ENCODE measurements at places on chromosomes 5 and 9.

- no peak for DNase-seq
These were observed 9.9 kb upstream of the NINJ1 start for GRCh38 chr9:93143830-93144530.

DNA sequence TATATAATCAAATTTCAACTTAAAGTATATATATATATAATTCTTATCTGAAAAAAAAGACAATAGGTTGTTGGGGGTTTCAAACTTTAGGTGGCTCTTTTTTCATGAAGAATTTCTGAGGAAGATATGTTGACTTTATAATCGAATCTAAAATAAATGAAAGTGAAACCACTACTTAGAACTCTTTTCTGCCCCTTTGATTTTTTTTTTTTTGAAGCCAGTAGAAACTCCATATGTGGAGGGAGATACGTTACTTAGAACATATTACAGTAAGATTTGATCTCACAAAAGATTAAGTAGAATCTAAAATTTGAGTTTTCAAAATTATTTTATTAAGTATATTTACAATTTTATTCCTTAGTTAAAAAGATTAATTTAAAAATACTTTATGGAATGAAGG is 96.9 kb downstream of the ATG10 start:
- no peak for DNase-seq

DNA sequence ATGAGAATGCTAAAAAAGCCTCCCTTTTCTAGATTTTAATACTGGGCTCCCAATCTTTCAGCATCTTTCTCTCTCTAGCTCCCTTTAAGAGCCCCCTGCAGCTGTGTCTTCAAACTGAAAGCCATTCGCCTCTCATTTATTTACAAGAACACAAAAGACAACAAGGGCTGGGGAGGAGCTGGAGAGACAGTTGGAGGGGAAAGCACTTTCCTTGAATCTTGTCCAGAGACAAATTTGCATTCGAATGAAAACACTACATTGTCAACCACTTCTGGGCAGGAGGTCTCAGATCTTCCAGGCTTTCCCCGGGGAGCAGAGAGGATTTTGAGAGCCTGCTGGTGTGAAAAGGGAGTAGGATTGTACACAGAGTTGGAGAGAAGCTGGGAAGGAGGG is 518.3 kb downstream of the CTNND2 start:
- DNase-seq, result no peak

- DNase-seq, result no peak
These were observed 11.3 kb downstream of the OR1J1 start for GRCh38 chr9:122466456-122466855.

GRCh38 chr9:122816163-122816867 is 12.1 kb downstream of the PDCL start:
- no peak for DNase-seq

- DNase-seq, result no peak
These were observed 7.2 kb upstream of the SPOCK1 start for GRCh38 chr5:137506296-137506695.

- DNase-seq, result peak; percentile 26
These were observed 41.2 kb downstream of the FYB1 start for GRCh38 chr5:39178171-39178570.

DNA sequence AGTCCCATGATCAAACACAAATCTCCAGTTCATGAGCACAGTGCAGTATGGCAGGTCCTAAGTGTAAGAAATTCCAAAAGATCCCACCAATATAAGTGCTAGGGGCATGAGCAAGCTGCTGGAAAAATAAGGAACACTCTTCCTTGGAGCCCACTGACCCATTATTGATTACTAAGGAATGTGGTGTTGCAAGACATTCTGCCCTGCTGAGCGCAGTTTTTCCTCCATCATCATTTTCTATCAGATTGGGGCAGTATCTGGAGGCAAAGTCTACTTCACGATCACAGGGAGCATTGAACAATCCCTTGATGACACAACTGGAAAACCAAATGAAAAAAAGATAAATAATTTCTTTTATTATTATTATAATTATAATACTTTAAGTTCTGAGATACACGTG is 129.2 kb downstream of the UGCG start:
- no peak for DNase-seq

DNA sequence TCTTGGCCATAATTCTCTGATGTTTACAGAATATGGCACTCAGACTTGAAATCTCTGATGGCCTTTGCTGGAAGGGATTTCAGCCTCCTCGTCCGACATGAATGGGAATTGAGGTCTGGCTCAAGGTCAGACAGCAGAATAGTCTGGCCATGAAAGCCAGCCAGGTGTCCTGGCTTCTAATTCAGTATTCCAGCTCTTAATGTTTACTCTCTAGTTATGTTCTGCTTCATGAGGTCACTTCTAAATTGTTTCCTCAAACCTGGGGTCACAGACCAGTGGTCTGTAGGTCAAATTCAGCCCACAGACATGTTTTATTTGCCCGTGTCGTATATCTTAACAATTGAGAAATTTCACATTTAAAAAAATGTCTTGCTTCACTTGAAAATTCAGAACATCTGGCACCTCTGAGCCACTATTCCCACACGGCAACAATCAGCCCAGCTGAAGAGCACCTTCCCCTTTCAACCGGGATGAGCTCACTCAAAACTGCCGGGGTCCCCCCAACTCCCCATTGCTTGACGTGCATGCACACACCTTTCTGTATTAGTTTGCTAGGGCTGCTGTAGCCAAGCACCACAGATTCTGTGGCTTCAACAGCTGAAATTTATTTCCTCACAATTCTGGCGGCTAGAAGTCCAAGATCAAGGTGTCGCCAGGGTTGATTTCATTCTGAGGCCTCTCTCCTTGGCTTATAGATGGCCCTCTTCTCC is 243.5 kb downstream of the ENC1 start:
- DNase-seq, result peak; percentile 59

DNA sequence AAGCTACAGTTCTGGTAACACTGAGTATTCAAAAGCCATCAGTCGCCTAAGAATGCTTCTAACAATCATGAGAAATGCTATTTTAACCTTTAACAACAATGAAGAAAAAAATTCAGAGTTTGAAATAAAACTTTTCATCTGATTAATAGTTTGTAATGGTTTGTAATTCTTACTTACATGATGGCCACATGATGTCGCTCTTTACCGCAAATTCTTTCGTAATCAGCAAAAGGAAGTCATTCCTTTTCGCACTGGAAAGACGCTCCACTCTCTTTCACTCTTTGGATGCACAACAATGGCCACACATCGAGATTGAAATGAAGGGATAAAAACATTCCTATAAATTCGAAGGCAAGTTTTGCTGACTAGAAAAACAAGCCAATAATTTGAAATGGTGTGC is at the start of gene PCDHA7:
PCDHA7 (plus strand) TSS at position 277 of the 400 bp plus-strand sequence; CDS start at position 392, 115 bp downstream.
- no peak for DNase-seq

DNA sequence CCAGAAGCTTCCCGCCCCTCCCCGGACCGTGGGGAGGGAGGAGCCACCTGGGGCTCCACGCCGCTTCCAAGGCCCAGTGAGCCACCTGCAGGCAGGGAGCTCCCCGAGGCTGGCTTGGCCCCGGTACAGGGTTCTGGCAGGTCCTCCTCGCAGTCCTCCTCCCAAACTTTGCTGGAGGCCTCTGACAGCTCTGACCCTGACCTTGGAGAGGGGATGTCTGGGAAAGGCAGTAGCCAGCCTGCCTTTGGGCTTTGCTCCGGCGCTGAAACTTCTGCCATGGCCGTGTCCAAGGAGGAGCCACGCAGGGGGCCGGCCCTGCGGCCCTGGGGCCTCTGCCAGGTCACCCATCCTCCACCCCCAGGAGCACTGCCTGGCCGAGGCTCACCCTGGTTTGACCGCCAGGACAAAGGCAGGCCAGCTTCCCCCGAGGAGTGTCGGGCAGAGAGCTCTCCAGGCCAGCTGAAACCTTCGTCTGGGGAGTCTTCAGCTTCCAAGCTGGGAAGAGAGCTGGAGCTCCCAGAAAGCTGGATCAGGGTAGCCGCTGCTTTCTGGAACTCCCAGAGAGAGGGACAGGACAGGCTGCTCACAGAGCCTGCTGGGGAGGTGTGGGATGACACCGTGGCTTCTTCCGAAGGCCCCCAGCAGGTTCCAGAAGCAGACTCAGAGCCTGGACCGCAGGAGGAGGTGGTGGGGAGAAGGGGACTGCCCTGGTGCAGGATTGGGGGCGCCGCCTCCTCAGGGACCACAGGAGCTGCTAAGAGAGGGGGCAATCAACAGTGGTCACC is 9.0 kb upstream of the QSOX2 start:
- no peak for DNase-seq

DNA sequence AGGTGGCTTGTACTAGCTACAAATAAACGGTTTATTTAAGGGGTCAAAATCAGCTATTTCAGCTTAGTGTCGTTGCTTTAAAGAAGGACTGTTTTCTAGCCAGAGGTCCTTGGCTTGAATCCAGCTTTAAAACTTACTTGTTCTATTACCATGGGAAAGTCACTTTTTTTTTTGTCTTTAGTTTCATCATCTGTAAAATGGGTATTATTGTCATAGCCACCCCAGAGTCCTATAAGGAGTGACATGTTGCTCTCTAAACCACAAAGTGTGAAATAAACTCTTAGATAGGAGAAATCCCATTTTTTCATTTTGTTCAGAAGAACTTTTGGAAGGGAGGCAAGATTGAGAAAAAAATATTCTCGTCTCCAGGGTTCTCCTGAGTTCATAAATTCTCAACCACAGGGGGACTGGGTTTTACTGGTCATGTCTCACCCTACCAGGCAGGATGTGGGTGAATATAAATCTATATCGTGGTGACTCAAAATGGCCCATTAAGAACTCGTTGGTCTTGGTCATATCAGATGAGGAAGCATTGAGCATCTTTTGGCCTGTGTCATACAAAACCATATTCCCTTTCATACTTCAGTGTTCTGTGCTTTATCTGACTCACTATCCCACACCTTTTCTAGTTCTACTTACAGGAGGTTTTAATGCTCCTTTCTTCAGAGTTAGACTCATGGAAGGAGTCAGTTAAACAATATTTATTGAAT is 202.7 kb upstream of the NR3C1 start:
- DNase-seq, result no peak

- no peak for DNase-seq
These were observed 419.7 kb downstream of the CHSY3 start for GRCh38 chr5:130323804-130324454.

- DNase-seq, result no peak
These were observed 414.4 kb downstream of the PDE4D start for GRCh38 chr5:59479086-59479485.

- DNase-seq, result no peak
These were observed 161.9 kb downstream of the ARHGAP26 start for GRCh38 chr5:142931896-142932686.

GRCh38 chr9:93117924-93118862 is 15.9 kb downstream of the NINJ1 start:
- no peak for DNase-seq

- DNase-seq, result no peak
These were observed 133.0 kb downstream of the ZDHHC21 start for GRCh38 chr9:14560194-14560593.

GRCh38 chr5:56685503-56686217 is 129.7 kb upstream of the MAP3K1 start:
- DNase-seq, result no peak

DNA sequence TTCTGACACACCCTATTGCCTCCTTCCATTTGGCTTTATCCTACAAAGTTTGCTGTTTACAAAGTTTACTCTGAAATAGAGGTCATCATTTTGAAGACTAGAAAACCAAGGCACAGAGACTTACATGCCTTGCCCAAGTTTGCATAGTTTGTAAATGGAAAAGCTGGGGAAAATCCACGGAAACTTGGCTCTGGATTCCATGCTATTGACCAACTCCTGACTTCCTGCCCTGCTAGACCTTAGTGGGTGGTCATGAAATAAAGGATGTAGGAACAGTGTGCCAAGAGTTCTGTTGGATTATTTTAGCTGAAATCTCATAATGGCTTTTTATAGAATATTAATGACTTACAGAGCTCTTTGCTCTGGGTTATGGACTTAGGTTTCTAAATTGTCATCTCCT is 69.5 kb downstream of the GRIA1 start:
- no peak for DNase-seq

DNA sequence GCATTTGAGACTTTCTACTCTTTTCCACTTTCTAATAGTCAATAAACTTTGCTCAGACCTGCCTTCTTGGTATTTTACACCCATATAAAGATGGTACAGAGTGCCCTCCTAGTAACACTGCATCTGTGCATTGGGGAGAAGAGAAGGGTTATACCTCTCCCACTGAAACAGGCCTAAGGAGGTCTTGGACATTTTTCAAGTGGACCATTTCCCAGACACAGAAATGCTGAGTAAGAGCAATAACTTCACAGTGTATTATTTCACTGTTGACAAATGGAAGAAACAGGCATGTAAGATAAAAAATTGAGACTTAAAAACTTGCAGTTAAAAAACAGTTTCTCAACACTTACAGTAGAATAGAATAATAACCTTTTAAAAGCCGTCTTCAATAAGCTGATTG is 1224.0 kb upstream of the CDH18 start:
- DNase-seq, result peak; percentile 18

- peak; percentile 61 for DNase-seq
These were observed 272.7 kb upstream of the PANK3 start for GRCh38 chr5:168851902-168852321.

- peak; percentile 74 for DNase-seq
These were observed 182.8 kb upstream of the SLC27A6 start for GRCh38 chr5:128782446-128782845.

- DNase-seq, result no peak
These were observed 49.8 kb upstream of the SH3PXD2B start for GRCh38 chr5:172503925-172504700.

DNA sequence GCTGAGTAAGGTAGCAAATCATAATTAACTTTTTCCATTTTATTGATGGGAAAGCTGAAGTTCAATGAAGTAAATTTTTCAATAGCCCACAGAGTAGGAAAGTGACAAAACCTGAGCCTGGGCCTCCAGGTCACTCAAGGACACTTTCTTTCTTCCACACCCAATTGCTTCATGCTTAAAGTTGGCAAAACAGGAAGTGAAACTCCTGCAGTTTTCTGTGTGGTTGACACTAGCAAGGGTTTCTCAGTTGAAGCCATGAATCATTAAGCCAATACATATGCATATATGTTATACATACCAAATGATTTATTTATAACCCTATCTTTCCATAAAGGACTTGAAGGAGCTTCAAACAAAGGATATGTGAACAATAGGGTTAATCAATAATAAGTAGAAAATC is 13.9 kb downstream of the TLR4 start:
- DNase-seq, result no peak

DNA sequence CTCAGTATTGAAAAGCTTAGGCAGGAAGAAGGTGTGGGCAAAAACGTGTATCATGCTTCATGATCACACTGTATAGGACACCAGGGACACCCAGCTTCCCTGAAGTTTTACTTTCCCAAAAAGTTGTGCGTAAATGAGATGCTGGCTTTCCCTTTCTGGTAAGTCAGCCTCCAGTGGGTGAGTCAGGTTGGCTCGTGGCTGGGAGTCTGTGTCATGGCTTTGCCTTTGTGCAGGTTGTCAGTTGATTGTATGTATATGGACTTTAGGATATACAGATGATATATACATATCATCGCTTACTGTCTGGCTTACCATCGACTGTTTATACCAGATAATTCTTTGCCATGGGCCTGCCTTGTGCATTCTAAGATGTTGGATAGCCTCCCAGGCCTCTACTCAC is 34.2 kb downstream of the ADRB2 start:
- no peak for DNase-seq

Measured in muscle of back (tissue), 13 donors.